Coronary artery (tissue), 2 donors: ENCODE measurements at places on chromosomes 5 and 9.

GRCh38 chr5:77339337-77339890 lies 128.9 kb downstream of the PDE8B start:
- no peak for DNase-seq

- DNase-seq: no peak
Measured at GRCh38 chr5:170312666-170313065, 15.1 kb upstream of the LCP2 start.

DNA sequence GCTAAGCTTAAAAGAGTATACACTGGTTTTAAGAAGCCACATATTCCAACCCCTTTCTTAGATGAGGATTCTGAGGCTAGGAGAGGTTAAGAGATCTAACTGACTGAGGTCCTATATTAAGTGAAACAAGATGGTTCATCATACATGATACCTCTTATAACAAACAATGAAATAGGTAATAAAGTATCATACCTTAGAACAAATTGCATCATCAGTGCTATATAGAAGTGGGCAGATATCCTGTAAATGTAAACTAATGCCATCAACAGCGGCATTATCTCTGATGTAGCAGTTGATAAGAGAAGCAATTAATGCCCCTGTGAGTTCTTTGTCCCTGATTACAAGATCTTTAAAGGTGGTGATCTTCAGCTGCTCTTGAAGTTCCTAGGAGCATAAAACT lies 60.5 kb downstream of the NUP155 start:
- DNase-seq: no peak

DNA sequence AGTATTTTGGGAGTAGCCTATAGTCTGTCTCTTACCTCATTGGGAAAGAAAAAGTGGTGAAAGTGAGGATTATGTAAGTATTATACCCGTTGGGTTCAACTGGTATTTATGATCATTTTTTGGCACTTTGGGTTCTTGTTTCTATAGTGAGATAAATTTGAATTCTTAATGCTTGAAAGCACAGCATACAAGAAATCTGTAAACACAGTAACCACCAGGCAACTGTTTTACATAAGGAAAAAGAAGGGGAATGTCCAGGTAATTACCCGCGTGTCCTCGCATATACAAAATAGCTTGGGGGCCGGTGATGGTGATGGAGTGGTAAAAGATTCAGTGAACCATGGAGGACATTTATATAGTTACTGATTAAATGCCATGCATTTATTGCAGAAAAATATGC lies 60.5 kb downstream of the BASP1 start:
- DNase-seq: no peak

DNA sequence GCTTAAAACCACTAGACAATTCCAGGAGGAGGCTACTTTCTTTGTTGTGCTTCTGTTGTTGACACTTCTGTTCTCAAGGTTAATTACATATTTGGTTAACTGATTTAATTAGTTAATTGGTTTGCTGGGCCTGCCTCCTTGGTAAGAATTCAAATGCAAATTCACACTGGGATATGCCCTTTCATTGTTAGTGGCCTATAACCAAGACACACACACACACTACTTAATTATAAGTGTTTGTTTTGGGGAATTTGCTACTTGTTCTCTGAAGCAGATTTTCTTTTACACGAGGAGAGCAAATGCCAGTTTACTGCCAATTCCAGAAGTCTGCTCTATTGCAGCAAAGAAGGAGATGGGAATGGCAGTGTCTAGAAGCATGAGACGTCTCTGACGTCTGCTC lies 101.6 kb upstream of the BASP1 start:
- no peak for DNase-seq

- no peak for DNase-seq
Measured at GRCh38 chr9:99511723-99512122, 289.6 kb downstream of the SEC61B start.

GRCh38 chr5:139215107-139215975 lies 17.2 kb upstream of the SIL1 start:
- DNase-seq: no peak

DNA sequence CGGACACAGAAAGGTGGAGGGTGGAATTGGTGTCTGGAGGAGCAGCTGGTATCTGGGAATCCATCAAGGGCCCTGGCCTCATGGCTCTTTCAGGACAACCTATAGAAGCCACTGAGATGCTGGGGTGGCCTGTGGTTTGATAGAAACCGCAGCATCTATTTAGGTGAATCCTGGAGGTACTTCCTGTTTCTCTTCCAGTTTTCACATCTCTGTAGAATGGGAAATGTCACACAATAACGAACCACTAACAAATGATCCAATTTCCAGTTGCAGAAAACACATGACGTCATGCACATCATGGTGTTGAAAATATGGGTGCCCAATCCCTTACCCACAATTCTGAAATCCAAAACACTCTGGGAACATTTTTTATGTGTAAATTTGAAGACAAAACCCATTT lies 52.2 kb downstream of the ROPN1L start:
- DNase-seq: no peak

DNA sequence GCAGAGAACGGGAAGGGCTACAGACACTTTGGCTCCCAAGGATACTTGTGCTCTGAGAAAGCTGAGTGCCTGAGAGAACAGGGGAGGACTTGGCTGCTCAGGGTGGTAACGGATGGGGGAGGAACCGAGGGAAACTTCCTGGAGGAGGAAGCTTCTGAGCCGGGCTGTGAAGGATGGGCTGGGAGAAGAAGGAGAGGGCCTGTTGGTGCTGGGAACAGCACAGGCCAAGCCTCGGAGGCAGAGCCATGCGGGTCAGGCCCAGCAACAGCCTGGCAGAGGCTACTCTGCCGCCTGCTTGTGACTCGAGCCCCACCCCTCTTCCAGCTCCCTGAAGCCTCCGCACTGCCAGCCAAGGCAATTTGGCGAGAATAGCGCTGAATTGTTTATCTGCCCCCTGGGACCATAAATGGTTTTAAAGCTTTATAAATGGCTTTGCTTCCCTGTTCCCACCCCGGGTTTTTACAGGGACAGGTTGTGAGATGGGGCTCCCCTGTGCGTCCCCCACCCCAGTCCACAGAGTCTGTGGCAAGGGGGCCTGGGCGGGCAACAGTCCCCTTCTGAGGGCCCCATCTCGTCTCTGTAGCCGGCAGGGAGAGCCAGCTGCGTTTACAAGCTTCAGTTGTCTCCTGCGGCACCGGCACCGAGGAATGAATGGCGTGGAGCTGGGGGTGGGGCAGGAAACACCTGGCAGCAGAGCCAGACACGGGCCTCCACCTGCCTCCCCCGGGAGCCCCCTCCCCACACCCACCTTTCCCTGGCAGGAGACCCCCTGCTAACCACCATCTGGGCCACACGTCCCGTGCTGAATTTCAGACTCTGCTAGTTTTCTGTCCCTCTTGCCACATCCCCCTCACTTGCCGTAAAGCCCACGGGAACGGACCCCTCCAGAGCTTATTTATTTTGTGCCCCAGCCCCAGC lies 24.4 kb downstream of the FAM163B start:
- DNase-seq: no peak

DNA sequence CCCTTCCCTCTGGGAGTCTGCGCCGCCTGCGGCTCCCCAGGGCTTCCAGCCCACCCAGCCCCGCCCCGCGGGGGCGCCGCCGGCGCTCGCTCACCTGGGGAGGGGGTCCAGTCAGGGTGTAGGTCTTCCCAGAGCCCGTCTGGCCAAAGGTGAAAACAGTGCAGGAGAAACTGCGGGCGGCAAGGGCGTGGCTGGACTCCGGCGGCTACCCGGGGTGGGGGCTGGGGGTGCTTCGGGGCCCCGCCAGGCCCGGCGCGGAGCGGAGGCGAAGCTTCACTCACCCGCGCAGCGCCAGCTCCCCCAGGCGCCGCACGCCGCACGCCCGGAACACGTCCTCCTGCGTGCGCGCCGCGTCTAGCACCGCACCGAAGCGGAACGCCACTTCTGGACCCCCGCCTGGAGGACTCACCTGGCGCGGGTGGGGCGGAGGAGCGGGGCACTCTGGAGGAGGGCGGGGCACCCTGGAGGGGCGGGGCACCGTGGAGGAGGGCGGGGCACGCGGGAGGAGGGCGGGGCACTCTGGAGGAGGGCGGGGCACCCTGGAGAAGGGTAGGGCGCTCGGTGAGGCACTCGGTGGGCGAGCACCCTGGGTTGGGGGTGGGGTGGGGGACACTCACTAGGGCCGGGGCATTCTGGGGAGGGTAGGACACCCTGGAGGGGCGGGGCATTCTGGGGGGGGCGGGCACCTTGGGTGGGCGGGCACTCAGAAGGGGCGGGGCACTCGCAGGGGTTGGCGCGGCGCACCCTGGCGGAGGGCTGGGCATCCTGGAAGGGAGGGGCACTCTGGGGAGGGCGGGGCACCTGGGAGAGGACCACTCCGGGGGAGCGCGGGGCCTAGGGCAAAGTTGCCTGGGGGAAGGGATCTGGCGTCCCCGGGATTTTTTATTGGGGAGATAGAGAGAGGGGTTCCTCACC lies 814 bp downstream of the KIF12 start:
- no peak for DNase-seq

- DNase-seq: no peak
Measured at GRCh38 chr5:180128671-180129261, 57.2 kb upstream of the RNF130 start.

DNA sequence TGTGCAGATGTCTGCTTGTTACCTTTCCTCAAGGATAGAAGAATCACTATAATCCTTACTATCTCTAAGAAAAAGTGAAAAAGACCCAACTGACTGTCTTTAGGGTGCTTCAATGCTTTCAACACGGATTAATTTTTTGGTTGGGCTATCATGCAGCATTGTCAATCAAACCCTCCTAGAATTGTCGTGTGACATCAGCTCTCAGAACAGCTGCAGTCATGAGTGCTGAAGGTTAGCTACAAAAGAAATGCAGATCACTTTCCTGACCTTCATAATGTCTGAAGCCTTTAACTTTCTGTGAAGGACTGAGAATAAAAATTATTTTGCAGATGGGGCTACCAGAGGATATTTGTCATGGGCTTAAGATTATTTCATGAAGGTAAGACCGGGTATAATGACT lies 107.9 kb upstream of the EFNA5 start:
- DNase-seq: no peak

DNA sequence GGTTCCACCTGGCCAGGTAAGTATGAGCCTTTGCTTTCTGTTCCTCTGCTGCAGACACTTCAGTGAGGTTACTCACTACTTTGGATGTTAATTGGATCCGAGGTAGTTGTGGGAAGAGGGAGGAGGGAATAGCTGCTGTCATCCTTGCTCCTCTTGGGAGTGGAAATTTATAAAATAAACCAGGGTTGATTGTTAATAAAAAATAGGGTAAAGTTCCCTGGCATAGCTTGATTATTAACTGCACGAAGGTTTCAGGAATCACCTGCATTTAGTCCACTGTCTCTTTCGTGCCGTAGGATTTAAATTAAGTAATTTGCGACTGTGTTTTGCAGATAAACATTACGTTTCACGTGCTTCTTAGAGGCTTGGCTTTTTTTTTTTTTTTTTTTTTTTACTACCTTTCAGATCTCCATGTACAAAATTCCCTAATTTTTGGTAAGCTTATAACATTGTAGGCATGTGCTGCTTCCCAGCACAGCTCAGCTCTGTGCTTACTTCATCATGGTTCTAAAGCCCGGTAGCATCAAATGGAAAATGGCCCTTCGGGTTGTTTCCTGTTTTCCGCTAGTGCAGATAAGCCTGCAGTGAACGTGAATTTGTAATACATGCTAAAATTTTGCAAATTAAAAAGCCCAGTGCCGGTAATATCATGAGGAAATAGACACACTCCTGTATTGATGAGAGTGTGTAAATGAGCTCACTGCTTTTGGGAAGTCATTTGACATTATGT lies 26.9 kb upstream of the LTC4S start:
- DNase-seq: no peak

GRCh38 chr9:18910435-18910834 lies 122.6 kb downstream of the SAXO1 start:
- DNase-seq: no peak

- no peak for DNase-seq
Measured at GRCh38 chr9:88818495-88819201, 172.6 kb upstream of the S1PR3 start.

DNA sequence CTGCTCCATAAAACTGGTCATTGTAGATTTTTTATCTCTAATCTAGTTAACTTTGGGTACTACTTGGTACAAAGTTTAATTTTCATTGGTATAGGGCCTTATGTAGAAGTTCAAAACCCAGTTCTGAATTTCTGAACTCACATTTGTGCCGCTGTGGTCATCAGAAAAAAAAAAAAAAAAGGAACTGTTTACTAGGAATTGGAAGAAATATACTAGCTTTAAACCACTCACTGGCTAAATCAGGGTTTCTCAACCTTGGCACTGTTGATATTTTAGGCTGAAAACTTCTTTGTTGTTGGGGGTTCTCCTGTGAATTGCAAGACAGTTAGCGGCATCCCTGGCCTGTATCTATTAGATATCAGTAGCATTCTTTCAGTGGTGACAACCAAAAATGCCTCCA lies 4.1 kb upstream of the ZFYVE16 start:
- DNase-seq: no peak

DNA sequence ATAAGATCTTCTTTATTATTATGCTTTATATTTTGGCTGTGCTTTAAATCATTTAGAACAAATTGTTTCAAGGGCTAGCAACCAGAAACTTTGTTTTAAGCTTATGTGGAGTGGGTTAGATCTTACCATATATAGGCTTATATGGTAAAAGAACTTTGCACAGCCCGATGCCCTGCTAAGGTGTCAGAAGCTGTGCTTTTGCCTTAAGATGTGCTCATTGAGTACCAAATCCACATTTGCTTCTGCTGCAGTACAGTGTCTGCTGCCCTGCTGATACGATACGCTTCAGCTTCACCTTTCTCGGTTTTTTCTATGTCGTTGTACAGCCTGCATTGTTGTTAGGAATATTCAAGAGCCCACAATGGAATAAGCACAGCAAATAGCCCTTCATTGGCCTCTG lies 34.8 kb downstream of the CD180 start:
- DNase-seq: no peak

GRCh38 chr9:107833295-107833694 lies 343.7 kb upstream of the KLF4 start:
- no peak for DNase-seq
